ENCODE measurements at places on chromosomes 4 and X.

- DNase-seq: no peak
These were observed at the start of gene PNMA6E for GRCh38 chrX:153401133-153401764. TSS of gene PNMA6E (minus strand) at chrX:153401350. CDS start at chrX:153398849, 2,501 bp downstream.

GRCh38 chr4:7206911-7207567 is 14.7 kb downstream of the SORCS2 start:
- DNase-seq: no peak

- DNase-seq: no peak
These were observed 16.8 kb downstream of the RS1 start for GRCh38 chrX:18654875-18655836.

GRCh38 chrX:1778817-1779216 is 164.0 kb downstream of the ASMT start:
- DNase-seq: no peak

DNA sequence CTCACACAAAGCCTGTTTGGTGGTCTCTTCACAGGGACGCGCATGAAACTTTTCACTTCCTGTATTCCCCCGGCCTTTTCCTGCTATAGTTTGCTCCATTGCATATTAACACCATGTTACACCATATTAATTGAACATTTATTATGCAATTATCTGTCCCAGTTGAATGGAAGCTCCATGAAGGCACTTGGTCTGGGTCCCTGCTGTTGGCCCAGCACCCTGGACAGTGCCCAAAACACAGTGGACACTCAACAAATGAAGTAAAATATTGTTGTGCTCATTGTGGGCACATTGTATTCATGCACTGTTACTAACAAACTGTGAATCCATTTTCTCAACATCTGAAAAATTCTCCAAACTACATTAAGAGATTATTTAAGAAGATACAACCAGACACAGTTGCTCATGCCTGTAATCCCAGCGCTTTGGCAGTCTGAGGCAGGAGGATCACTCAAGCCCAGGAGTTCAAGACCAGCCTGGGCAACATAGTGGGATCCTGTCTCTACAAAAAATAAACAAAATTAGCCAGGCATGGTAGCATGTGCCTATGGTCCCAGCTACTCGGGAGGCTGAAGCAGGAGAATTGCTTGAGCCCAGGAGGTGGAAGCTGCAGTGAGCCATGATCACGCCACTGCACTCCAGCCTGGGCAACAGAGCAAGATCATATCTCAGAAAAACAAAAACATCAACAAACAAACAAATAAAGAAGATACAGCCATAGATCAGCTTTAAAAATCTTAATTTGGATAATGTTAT is 292.7 kb upstream of the TENM3 start:
- no peak for DNase-seq

- no peak for DNase-seq
These were observed 125.0 kb upstream of the PJA1 start for GRCh38 chrX:69290292-69290691.

DNA sequence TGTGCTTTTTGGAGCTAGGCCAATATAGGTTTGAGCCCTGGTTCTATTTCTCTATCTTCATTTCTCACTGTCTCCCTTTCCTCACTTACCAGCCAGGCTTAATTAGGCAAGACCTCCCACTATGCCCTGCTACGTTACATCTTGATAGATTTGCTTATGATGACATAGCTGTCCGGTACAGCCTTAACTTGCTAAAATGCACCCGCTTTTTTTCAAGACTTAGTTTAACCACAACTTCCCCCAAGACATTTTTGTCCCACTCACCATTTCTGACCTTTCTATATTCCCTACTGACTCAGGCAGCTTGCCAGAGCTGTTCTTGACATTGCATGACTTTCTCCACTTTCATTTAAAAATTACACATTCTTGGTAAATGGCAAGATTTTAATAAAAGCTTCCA is 152.6 kb downstream of the MID1 start:
- no peak for DNase-seq

DNA sequence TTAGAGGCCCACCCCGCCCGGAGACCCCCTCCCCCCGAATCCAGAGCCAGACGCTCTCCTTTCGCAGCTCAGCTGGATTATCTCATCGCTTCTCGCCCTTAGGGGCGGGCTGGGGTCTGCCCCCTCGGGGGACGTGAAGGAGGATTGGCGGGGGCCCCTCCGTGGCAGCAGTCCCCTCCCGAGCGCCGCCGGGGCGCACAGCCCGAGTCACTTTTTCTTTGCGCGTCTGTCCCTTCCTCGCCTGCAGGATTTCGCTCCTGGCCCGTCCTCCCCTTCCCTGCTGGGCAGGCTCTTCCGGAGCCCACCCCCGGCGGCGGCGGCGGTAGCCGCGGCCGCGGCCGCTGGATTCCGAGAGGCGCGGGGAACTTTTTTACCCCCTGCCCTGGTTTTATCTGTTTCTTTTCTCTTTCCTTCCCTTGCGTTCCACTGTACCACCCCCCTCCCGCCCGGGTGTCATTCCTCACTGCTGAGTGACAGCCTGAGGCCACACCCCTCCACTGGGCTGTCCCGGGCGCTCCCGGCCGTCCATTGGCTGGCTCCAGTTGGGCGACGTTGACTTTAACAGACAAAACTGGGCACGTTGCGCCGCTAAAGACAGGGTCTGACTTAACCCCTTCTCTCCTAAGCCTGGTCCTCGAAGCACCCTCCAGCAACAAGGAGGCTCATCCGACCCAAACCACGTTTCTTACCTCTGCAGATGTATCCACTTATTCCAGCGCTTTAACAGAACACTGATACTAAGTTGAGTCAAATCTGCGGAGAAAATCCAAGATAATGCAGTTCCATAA is 492 bp upstream of the NKX3-2 start:
- peak; percentile 100 for DNase-seq

DNA sequence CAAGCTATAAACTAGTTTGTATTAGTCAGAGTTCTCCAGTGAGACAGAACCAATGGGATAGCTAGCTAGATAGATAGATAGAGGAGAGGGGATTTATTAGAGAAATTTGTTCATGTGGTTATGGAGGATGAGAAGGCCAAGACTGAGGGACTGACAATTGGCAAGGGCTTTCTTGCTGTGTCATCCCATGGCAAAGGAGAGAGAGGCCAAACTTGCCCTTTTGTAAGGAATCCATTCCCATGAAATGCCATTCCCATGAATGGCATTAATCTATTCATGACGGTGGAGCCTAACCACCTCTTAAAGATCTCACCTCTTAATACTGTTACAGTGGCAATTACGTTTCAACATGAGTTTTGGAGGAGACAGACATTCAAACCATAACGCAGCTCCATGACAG is 58.1 kb downstream of the LINC00632 start:
- DNase-seq: no peak

- no peak for DNase-seq
These were observed 172.7 kb upstream of the LNX1 start for GRCh38 chr4:53763813-53764597.

GRCh38 chrX:13153796-13154195 is 109.4 kb upstream of the FAM9C start:
- no peak for DNase-seq

- DNase-seq: no peak
These were observed 1.6 kb upstream of the GIMD1 start for GRCh38 chr4:106370214-106370613.

DNA sequence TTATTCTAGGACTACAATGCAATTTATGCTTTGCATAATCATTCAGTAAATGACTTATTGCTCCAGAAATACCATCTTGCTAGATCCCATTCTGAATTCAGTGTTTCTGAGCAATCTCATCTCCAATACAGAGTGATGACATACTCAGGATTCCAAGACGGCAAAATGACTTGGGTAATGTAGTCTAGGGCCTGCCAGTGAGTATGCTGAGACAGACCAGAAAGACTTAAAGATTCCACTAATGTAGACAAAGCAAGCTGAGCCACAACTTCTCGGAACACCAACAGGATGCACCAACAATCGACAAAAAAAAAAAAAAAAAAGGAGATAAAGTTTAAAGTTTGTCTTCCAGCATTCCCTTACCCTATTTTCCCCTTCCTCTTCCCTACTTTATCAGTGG is 919 bp upstream of the SEC24B start:
- no peak for DNase-seq

DNA sequence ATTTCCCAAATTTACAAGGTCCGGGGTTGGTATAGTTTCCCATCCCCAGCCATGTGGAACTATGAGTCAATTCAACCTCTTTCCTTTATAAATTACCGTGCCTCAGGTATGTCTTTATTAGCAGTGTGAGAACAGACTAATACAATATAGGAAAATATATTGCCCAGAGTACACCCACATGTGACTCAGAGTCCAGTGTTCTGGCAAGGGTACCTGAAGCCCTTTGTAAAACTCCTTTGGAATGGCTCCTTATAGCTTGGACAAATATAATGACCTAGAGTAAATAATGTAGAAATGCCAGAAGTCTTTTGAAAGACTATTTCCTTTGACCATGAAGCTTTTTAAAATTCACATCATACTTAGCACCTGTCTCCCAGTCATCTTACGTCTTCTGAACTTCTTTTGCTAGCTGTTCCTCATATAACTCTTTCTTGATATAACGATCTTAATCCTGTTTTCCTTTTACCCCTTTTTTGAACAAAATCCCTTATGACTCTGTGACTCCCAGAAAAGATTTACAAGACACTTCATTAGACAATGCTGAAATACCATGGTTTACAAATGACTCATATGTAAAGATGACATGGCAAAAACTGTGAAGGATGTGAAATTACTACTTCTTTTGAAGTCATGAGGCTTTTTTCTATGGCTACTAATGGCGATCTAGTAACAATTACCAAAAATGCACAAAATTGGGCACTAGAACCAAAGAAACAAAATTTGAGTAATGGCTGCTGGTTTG is 408.9 kb downstream of the NAP1L3 start:
- DNase-seq: no peak

- no peak for DNase-seq
These were observed 104.6 kb downstream of the NBDY start for GRCh38 chrX:56833626-56834025.

- no peak for DNase-seq
These were observed 327.1 kb upstream of the VCX start for GRCh38 chrX:7515681-7516413.

- DNase-seq: no peak
These were observed 392.8 kb downstream of the RAPGEF2 start for GRCh38 chr4:159495515-159496236.

- DNase-seq: no peak
These were observed 53.1 kb downstream of the USP46 start for GRCh38 chr4:52606040-52606439.

- DNase-seq: no peak
These were observed 220.3 kb upstream of the GIMD1 start for GRCh38 chr4:106588891-106589290.

DNA sequence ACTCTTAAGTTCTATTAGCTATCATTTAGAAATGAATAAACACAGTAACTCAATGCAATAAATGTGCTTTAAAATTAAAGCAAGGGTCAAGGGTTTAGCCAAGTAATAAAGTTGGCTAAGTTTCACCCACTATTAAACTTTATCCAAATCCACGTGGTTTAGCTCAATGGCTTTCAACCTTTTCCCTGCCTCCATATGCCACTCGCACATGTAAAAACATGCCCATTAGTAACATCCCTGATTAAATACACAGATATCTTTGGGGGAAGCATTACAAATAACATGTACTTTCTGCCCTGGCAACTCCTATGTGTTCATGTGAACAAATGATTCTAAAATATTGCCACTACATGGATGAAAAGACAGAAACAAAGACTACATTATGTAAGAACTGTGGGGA is 130.8 kb downstream of the ZAR1 start:
- no peak for DNase-seq

- DNase-seq: no peak
These were observed 167.3 kb downstream of the MID1IP1 start for GRCh38 chrX:38968344-38969216.

DNA sequence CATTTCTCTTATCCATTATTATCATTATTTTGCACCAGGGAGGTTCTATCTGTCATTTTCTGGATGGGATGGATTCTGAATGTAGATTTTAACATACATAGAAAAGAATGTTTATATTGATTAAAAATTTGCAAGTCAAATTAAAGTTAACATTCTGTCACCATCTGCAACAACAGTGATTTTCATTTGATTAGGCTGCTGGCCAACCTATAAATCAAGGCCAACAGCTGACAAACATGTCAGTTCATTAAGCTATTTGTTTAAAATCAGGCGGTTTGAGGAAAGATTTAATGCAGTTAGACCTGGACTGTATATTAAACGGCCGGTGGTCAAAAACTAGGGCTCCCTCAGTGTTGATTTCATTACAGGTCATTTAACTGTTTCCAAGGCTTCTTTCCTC is 109.5 kb upstream of the CBR4 start:
- DNase-seq: no peak

- no peak for DNase-seq
These were observed 31.0 kb upstream of the PPARGC1A start for GRCh38 chr4:23920716-23921446.

DNA sequence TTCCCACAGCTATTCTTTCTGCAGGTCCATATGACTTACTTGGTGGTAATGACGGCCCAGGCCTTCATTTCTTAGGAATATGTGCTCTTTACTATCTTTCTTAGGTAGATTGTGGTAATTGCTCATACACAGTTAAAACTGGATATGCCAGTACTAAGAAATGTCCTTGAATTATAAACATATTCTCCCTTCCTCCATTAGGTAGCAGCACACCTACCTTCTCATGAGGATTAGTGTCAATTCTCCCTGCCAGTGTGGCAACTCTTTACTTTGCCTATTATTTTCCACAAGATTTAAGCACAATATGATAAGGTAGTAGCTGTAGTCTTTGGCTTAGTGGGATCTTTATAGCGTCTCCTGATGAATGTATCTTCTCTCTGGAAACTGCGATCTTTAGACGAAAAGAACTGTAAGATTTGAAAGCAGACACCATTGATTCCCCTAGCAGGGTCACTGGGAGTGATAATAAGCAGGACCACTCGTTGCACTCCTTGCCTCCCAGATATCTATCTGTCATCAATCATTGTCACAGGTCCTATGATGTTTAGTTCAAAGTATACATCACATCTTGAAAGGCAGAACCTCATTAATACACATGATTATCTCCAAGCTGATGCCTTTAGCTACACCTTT is 1240.7 kb downstream of the C4orf33 start:
- no peak for DNase-seq

- DNase-seq: no peak
These were observed 23.0 kb downstream of the LDB2 start for GRCh38 chr4:16875487-16875886.

DNA sequence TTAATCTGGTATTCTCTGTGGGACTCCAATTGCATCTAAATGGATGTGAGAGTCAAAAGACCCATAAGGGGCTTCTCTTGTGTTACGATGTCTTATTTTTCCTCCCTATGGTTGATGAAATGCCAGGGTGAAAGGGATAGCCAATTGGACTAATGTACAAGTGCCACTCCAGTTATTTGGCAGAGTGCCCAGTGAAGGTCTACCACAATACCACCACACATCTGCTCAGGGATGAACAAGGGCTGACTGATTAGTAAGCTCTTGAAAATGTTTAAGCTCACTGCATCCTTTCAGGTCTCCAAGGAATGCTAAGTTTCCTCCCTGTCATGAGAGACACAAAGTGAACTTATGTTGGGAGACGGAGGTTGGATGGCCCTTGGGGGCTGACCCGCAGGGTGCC is 57.8 kb downstream of the HEPH start:
- no peak for DNase-seq

- DNase-seq: no peak
These were observed 35.8 kb downstream of the MEPE start for GRCh38 chr4:87868522-87868921.

- no peak for DNase-seq
These were observed 17.7 kb downstream of the RGS12 start for GRCh38 chr4:3310301-3311094.

GRCh38 chr4:122476126-122476525 is 19.6 kb upstream of the IL2 start:
- DNase-seq: no peak

Measured in HuH-7.5 (cell line).